Immature natural killer cell (primary cell): ENCODE measurements at places on chromosomes 5 and 9.

DNA sequence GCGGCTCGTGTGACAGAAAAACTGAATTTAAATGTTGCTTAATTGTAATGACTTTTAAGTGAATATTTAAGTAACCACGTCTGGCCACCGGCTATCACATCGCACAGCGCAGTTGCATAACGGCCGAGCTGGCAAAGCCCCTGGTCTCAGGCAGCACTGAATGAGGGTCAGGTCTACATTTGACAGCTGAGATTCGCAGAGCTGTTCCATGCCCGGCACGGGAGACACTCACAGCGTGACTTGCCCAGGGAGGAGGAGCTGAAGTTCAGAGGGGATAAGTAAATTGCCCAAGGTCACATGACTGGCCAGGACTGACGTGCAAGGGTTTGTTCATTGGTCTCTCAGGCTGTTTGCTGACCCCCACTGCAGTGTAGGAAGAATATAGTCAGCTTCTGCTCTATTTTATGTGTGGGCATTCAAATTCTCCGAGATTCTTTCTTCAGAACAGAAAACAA is 17.4 kb upstream of the COL5A1 start:
- no peak for DNase-seq

- DNase-seq: no peak
Observed at GRCh38 chr5:56405116-56405908, 172.2 kb upstream of the ANKRD55 start.

DNA sequence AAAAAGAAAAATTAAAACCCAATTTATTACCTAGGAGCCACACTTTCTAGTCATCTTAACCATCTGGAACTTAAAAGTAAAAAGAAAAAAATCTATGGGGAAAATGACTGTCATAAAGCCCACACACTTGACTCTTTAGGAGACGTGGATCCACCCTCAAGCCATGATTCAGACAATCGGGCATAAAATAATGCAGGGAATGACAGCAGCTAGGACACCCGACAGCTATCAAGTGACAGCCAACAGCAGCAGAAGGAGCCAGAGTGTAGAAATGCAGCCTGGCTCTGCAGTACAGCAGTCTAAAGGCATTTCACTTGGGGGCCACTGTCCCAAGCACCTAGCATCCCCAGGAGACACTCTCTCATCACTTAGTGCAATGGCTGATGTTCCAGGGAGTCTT is 226.9 kb downstream of the CAAP1 start:
- no peak for DNase-seq

DNA sequence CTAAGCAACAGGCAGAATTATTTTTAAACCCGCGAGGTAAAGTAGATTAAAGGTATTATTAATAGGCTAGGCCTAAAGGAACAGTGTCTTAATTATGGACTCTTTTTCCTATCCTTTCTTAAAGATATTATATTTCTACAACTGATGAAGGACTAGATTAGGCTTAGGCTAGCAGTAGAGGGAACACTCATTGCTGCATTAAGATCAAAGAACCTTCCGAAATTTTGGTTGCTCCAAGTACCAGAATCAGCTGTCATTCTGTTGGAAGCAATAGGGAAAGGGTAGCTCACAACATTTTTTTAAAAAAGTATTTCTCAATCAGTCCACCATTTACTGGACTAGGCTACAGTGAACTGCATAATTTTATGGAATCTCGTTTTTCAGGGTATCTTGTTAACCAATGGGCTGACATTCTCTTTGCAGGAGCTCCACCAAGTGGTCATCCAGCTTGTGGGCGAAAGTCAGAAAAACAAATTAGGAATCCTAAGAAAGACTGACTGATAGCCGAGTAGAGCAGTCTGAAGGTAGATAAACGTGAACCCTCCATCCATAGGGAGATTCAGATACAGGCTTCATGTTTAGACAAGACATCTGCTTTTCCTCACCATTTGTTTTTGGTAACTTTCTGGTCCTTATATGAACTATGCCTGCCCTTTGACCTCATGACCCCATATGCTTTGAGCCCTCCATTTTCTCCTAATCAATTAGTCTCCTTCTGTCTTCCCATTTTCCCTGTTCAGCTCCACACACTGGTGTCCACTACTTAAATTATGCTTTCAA is 103.6 kb upstream of the CHD1 start:
- DNase-seq: peak; percentile 32

DNA sequence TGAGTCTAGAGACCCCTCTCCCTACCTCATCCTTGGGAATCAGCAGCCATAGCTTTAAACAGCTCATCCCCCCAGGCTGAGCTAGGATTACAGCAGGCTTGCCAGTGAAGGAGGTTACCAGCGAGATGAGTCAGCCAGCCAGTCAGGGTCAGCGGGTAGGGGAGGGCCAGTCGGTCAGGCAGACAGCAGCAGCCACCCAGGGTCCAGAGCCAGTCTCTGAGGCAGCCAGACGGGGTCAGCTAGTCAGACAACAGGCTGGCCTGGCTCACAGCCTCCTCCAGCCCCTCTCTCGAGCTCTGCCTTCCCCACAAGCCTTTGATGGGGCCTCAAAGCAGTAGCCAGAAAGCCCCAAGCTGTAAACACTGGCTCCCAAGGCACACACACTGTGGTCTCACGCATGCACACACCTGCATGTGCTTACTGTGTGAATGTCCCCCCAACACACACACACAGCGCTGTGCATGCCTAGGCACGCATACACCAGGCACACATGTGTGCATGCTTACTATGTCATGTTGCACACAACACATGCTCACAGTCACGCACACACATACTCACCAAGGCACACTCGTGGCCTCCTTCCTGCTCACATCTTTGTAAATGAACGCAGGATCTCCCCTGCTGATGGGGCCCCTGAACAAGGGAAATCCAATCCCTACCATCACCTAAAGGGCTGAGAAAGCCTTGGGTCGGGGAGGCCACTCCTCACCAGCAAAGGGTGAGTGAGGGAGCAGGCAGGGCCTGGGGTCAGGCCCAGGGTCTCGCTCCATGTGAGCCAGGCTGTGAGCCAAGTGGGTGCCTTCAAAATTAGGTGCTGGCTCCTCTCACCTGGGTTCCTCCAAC is 28.2 kb upstream of the CPLX2 start:
- no peak for DNase-seq

- no peak for DNase-seq
Observed at GRCh38 chr9:38181866-38182265, 112.8 kb upstream of the SHB start.

DNA sequence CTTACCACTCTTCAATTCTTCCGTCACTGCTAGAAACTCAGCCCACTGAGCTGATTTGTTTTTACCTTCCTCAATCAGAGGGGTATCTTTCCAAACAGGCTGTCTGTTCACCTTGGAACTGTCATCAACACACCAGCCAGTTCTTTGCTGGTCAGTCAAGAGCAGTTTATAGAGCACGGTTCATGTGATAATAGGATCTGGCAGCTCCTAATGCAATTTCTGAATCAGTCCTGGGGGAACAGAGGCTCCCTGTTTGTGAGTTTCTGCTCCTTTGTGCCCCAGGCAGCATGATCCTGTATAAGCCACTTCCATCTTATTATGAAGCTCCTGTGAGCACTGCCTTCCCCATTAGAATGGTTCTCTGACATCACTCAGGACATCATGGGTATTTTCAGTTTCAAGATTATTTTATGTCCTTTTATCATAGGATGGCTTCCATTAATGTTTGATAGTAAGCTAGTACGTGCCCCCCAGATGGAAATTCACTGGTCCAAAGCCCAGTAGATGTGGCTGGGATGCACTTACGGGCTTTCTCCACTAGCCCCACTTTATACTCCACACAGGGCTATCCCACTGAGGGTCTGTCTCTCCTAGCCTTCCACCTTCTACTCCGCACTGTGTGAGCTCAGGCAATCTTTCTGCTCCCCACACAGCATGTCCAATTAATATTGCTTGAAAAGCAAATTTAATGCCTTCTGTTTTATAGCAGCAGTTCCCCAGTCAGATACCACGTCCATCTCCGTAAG is 85.5 kb upstream of the SPIN1 start:
- no peak for DNase-seq
